ENCODE measurements at places on chromosomes 2 and 18.

DNA sequence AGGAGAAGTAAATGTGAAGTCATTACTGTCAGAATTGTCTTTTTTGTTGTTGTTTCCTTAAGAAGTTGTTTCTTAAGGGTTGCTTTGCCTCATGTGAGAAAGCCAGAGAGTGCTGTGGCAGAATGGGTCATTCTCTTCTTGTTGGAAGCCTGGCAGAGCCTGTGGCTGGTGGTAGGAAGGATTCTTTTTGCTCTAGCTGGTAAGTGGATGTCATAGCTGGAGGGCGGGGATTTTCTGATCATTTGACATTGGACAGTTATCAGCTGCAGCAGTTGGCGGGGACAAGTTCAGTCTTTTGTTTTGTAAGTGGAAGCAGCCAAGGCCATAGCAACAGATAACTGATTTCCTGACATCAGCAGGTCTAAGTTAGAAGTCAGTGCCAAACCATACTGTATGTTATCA lies 5.5 kb upstream of the RMDN2 start:
- DNase-seq, result no peak

DNA sequence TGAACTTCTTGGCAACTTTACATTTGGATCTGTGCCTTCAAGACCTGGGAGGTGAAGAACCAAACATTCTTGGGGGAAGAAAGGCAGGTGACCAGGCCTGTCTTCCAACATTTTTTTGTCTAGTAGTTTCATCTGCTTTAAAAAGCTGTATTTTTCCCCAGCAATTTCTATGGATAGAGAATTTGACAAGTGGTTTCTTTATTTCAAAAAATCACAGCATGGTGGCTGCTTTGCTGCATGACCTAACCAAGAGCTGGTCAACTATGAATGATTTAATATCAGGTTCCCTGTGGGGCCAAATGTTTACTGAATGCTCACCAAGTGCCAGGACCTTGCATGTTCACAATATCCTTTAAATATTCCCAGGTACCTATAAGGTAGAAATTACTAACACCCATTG lies 19.1 kb downstream of the LRP2 start:
- no peak for DNase-seq

- no peak for DNase-seq
Measured at GRCh38 chr2:172749388-172749787, 13.7 kb downstream of the RAPGEF4 start.

GRCh38 chr2:178834086-178834485 lies 26.9 kb upstream of the TTN start:
- no peak for DNase-seq

GRCh38 chr2:65427532-65427931 lies 4.9 kb downstream of the SPRED2 start:
- DNase-seq, result no peak

GRCh38 chr2:179677077-179677688 lies 184.2 kb downstream of the ZNF385B start:
- no peak for DNase-seq

DNA sequence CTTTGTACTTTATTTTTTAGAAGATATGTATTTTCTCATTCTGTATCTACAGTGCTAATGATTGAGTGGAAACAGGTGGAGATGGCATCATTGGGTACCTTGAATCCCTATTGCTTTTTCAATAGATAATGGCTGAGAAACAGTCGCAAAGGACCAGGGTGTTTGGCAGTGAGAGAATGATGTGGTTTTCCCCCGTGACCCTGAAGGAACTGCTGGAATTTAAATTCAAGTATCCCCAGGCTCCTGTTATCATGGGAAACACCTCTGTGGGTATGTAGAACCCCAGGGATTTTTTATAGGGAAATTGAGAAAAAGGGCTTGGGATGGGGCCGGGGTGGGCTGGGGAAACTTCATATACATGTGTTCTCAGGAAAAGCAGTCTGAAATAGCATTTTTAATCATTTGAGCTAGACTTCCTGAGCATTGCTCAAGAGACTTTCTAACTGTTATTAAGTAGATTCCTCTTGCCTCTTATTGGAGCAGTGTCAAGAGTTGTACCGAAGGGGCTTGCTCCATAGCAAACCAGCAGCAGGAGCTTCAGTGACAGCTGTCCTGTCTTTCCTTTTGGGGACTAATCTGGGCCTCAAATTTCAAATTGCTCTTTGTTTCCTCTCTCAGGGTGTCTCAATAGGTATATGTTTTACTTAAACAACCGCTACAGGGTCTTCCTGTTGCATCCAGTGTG lies 18.9 kb downstream of the AOX1 start:
- DNase-seq, result no peak

GRCh38 chr2:133674433-133675331 lies 106.4 kb upstream of the NCKAP5 start:
- no peak for DNase-seq

GRCh38 chr2:14194233-14194632 lies 438.3 kb upstream of the LRATD1 start:
- DNase-seq, result no peak

DNA sequence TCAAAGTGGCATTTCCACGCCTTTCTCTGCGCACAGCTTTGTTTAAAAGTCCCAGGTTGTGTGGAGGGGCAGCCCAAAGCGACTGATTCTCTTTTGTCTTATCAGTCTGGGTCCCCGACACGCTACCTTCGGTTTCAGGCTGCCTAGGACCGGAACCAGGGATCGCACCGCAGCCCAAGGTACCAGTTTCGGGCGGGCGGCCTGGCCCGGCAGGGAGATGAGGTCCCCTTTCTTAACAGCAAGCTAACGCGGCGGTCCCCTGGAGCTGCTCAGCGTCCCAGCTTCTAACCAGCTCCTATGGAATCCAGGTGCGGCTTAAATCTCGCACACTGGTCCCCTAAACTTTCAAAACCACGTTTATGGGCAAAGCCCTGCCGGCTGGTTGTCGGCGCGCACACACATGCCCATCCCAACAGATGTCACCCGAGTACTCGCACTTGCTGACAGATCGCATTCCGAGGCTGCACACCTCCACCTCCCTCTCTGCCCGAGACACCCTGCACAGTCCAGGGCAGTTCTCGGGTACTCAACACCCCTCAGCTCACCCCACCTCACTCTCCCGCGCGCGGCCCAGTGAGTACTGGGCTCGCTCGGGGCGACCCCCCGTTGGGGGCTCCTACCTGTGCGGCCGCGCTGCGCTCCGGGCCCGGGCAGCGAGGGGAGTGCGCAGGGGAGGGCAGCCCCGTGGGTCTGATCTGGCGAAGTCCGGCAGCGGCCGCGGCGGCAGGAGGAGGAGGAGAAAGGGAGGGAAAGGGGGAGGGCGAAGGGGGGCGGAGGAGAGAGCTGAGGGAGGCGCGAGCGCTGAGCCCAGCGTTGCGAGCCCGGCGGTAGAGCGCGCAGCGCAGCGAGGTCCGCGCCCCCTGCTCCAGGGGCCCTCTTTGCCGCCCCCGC lies at the start of gene EFEMP1:
Gene EFEMP1 (minus strand): TSS at position 692 of the 891 bp plus-strand sequence. CDS start 1,342 bp downstream, outside the sequence.
- DNase-seq, result no peak

DNA sequence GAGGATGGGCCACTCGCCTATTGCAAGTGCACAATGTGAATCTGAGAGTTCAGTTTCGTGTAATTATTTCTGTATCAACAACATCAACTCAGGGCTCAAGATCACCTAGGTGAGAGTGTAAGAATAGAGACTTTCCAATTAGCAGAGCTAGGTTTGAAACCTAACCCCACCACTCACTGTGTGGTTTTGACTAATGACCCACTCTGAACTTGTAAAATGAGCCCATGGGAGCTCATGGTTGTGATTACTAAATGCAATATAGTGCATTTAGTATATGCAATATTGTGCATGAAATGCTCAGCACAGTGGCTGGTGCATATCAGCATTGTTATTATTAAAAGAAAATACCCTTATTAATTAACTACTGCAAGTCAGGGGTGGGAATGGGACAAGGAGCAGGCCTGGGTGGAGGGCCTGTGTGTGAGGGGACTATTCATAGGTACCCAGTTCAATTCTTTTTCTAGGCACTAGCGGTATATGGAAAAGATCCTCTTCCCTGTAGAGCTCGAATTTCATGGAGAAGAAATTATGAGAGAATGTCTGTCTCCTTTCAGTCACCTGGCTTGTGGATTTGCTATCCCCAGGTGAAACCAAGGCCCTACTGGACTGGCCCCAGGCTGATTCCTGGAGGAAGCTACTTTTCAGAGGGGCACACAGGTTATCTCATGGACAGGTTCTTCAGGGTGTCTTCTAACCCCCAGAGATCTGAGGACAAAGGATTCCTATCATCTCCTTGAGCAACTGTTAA lies 169.5 kb downstream of the GFPT1 start:
- DNase-seq, result no peak

GRCh38 chr2:238965371-238966071 lies 117.6 kb downstream of the TWIST2 start:
- DNase-seq, result no peak

DNA sequence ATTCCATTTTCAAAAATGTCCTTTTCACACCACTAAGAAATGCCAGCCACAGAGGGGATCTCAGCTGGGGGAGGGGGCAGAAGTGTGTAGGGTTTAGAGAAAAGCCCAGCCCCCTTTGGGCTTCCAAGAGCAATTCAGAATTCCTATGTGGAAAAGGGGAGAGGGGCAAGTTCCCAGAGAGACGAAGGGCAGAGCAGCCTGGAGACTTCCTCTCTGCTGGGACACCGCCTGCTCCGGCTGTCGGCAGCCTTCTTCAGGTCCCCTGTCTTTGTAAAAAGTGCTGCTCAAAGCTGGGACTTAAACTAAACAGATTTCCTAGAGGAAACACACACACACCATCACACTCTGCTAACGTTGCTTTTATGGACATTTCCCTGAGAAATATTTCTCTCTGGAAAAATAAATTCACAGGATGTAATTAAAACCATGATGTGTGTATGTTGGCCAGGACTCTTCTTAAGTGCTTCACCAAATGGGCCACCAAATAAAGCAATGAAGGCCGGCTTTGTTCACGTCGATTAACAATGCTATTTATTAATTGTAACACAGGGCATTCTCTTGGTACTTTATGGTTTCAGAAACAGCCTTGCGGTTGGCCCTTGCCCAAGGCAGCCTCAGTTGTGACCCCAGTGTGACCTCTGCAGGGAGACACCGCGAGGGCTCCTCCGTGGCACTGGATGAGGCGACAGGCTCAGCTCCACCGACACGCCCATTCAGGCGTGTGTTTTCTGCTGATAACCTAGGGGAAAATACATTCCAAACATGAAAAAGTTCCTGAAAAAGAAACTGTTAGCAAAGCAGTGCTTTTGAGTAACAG lies 5.6 kb upstream of the ASB1 start:
- no peak for DNase-seq

DNA sequence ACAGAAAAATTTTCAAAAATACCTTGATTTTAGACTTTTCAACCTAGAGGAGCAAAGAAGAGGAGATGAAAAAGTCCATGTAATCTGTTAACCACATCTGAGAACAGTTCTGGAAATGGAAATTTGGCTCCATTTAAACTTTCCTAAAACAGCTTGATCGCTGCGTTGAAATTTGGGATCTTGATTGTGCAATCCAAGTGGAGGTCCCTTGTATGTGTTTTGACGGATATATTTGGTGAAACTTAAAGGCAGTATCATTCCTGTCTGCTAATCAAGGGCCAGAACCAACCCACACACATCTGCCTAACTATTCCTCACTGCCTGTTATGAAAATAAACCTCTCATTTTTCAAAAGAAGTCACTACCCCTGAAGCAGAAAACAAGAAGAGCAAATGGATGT lies 46.6 kb downstream of the SPATS2L start:
- DNase-seq, result no peak

DNA sequence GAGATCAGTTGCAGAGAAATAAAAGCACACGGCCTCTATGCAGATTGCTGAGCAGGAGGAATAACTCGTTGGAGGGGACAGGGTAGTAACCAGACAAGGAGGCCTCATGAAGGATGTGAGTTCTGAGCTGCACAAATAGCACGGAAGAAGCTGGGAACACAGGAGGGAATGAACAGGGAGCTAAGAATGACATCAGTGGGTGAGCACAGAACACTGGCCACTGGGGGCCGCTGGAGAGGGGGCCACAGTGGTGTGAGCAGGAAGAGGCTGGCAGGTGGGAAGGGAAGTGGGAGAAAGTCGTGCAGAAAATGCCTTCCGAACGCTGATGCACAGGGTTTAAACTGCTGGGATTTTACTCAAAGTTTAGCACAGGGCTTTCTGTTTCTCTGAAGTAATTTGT lies 61.0 kb downstream of the ZAP70 start:
- no peak for DNase-seq

DNA sequence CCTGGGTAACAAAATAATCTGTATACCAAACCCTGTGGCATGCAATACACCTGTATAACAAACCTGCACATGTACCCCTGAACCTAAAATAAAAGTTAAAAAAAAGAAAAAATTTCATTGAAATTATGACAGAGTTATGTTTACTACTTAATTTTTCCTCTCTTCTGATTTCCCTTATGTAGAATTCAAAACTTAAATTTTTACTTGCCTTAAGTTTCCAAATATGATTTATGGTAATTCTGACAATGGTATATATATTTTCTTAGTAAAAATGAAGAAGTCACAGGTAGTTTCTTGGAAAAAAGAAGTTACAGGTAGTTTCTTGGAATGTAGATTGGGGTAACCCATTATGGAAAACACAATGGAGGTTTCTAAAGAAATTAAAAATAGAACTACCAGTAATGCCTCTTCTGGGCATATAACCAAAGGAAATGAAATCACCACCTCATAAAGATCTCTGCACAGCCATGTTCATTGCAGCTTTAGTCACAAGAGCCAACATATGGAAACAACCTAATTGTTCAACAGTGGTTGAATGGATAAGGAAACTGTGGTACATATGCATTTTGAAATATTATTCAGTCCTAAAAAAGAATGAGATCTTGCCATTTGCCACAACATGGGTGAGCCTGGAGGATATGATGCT lies 164.9 kb downstream of the BABAM2 start:
- DNase-seq, result no peak

- no peak for DNase-seq
Measured at GRCh38 chr18:62784338-62784965, 69.1 kb downstream of the PHLPP1 start.

GRCh38 chr2:165969227-165969626 lies 15.7 kb upstream of the TTC21B start:
- DNase-seq, result no peak

- DNase-seq, result no peak
Measured at GRCh38 chr2:133652398-133652797, 84.1 kb upstream of the NCKAP5 start.
